ENCODE measurements at places on chromosomes 1 and 21.
A peak's percentile ranks its signal among the peaks of the same experiment; 100 is the strongest.

- DNase-seq, result no peak
These were observed 2.7 kb downstream of the CAPN2 start for GRCh38 chr1:223714849-223715603.

GRCh38 chr1:211623515-211623914 is 44.6 kb upstream of the SLC30A1 start:
- no peak for DNase-seq

GRCh38 chr1:183810121-183810520 is 5.2 kb downstream of the RGL1 start:
- DNase-seq, result no peak

DNA sequence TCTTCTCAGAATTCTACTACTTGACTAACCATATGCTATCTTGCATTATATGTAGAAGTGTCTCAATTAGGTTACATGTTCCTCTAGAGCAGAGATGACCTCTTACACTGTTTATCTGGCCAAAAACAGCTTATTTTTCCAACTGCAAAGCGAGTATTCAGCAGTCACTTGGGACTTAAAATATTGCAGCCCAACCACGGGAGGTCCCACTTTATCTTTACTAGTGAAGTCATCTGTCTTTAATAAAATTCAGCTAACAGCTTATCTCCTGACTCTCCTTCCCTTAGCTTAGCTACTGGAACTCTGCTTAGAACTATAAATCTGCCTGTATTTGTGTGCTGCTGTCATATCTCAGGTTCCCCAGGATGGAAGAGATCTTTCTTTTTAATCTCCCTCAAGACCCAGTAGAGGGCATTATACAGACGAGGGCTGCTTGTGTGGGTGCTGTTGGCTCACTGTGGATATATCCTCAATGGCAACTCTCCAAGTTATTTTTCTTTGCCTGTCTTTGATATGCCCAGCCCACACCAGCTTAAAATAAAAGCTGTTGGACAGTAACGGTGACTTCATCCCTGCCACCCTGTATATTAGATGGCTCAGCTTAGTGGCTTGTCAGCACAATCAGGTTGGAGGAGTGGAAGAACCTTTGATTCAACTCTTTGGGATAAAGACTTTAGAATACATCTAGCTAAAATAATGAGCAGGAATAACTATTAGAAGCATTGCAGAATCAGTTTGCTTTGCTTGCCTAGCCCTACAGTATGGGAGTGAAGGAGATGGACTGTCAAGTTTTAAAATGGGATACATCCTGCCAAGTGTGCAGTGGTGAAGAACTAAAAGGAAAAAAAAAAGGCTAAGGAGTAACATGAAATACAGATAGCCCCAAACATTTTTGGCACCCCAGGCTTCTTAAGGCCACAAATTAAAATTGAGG is 9.6 kb downstream of the ENSA start:
- DNase-seq, result no peak

DNA sequence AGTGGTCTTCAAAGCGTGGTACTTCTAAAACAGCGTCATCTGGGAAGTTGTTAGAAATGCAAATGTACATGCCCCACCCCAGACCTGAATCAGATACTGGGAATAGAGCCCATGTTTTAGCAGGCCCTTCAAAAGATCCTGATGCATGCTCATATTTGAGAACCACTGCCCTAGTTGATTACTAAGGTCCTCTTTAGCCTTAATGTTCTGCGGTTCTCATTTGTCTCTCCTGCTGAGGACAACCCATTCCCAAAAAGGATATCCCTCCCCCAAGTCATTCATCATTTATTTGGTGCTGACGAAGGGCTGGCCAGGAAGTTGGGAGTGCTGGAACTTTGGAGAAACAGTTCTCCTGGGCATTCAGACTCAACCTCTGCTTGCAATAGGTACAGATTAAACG is 92.4 kb upstream of the RALGPS2 start:
- DNase-seq, result no peak

GRCh38 chr1:36835696-36836095 is 198.6 kb downstream of the GRIK3 start:
- no peak for DNase-seq

DNA sequence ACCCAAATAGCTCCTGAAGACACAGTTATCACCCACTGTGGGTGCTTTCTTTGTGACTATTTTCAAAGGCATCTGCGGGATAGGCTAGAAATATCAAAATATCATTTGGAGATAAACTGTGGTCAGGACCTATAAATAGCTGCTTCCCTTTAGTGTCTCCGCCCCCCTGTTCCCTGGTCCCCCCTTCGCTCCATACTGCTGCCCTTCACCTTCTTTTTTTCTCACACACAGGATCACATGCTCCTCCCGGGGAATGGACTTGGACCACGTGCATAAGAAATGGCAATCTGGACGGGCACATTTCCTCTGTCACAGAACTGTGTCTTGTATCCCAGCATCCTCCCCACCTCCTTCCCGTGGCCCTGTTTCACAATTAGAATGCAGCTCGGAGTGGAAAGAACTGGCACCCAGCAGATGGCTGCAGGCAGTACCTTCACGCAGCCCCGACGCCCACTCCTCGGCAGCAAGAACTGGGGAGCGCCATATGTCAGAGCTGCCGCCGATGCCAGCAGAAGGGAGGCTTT is 68.8 kb upstream of the SSX2IP start:
- peak; percentile 49 for DNase-seq

Measured in activated T-cell treated with anti-CD3 and anti-CD28 coated beads, Interleukin-2, amount 50 U/mL, for 24 hours (primary cell).